ENCODE measurements at places on chromosomes 7 and 10.
A peak's percentile ranks its signal among the peaks of the same experiment; 100 is the strongest.

- no peak for DNase-seq
Measured at GRCh38 chr7:128912281-128912680, 1.8 kb upstream of the KCP start.

DNA sequence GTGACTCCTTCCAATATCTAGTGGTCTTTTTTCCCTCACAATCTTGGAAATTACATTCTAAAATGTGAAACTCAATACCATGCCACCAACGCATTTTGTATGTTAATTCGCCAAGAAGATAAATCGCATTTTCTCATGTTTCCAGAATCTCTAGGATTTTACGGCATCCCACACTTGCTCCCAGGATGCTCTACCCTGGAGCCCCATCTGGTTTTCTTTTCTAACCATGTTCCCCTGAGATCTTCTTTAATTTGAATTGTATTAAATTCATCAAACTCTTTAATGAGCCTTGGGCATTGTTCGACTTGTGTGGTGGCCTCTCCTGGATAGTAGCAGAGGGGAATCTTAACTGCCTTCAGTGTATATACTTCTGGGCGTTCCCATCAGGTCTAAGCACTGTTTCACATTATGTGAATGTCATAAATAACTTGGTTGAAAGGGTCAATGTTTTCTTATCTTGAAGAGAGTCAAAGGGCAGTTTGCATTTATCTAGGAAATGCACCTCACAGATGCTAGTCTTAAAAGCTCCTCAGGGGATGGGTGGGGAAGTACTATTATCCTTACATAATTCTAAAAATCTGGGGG is 169.1 kb upstream of the MEOX2 start:
- DNase-seq, result no peak

- DNase-seq, result no peak
Measured at GRCh38 chr7:159049266-159050025, 95.2 kb downstream of the VIPR2 start.

GRCh38 chr10:21020545-21020944 is 123.4 kb upstream of the NEBL start:
- peak; percentile 28 for DNase-seq

GRCh38 chr7:45216181-45216580 is 58.6 kb downstream of the RAMP3 start:
- no peak for DNase-seq

- no peak for DNase-seq
Measured at GRCh38 chr7:28112467-28112866, 68.1 kb downstream of the JAZF1 start.

DNA sequence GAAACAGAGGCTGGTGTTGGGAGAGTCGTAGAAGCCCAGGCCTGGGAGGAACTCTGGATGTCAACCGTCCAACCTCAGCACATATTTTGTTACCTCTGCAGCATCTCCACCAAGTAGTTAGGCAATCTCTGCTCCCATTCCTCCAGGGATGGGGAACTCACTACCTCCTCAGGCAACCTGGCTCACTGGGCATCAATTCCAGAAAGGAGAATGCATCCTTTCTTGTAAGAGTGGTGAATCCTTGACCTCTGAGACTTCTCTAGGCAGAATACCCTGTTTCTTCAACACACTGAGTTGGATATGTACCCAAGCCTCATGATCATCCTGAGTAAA is 136.7 kb upstream of the ZMIZ1 start:
- DNase-seq, result no peak

DNA sequence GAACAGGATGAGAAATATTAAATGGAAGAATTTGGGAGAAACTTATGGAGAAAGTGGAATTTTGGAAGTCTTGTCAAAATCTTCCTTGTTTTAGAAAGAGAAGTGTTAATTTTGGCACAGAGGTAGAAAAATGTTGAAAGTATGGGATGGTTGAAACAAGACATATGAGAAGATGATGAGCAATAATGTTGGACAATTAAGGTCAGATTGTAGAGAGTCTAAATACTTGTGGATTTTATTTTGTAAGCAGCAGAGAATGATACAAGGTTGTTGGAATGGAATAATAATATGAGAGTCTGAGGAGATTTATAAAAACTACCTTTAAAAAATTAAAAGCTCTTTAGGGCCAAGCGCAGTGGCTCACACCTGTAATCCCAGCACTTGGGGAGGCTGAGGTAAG is 34.6 kb downstream of the PHTF2 start:
- DNase-seq, result no peak

GRCh38 chr10:124725791-124726190 is 18.4 kb downstream of the FAM53B start:
- no peak for DNase-seq

DNA sequence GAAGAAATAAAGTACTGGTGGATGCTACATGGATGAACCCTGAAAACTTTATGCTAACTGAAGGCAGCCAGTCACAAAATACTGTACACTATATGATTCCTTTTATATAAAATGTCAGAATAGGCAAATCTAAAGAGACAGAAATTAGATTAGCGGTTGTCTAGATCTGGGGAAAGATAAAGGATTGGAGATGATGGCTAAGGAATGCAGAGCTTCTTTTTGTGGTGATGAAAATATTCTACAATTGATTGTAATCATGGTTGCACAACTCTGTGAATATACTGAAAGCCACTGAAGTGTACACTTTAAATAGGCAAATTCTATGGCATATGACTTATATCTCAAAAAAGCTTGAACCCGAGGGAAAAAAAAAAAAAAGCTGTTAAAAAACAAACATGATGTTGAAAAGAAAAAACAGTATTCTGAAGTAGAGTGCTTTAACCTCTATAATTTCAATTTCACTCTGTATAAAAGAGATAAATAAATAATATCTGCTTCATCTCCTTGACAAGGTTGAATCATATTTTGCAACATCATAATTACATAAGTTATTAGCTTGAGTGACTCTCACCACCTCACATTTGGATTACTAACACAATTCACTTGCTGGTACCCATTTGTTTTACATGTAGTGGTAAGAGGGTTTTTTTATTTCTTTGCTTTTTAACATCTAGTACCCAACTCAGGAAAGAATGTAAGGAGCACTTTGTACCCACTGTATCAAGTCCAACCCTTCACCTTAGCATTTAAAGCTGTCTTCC is 2.8 kb upstream of the GNAI1 start:
- no peak for DNase-seq

DNA sequence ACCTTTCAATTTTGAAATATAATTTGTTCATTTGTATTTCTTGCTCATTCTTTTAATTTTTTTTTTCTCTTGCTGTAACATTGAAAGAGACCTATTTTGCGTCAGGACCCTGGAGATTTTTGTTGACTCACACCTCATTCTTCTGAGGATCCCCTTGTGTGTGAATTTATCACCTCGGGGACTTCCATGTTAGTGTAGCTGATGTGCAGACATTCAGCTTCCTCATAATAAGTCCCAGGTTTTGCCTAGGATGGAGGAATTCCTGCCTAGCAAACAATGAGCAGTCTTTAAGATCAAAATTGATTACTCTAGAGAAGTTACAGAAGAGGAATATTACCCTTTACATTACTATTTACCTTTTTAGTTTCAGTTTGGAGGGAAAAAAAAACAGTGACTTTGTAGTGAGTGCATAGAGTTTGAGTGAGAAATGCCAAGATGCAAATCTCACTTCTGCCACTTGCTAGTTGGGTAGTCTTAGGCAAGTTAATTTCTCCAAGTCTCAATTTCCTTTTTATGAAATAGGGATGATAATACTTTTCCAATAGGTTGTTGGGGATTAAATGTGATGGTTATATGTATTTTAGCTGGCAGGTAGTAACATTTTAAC is 14.3 kb downstream of the TES start:
- DNase-seq, result no peak
